ENCODE measurements at places on chromosomes 5 and 9.
A peak's percentile ranks its signal among the peaks of the same experiment; 100 is the strongest.

- DNase-seq, result no peak
Observed at GRCh38 chr5:57488215-57488955, 5.8 kb upstream of the ACTBL2 start.

GRCh38 chr5:111857623-111858022 is 100.6 kb upstream of the NREP start:
- DNase-seq, result no peak

GRCh38 chr9:93255994-93256877 is 72.3 kb downstream of the WNK2 start:
- no peak for DNase-seq

DNA sequence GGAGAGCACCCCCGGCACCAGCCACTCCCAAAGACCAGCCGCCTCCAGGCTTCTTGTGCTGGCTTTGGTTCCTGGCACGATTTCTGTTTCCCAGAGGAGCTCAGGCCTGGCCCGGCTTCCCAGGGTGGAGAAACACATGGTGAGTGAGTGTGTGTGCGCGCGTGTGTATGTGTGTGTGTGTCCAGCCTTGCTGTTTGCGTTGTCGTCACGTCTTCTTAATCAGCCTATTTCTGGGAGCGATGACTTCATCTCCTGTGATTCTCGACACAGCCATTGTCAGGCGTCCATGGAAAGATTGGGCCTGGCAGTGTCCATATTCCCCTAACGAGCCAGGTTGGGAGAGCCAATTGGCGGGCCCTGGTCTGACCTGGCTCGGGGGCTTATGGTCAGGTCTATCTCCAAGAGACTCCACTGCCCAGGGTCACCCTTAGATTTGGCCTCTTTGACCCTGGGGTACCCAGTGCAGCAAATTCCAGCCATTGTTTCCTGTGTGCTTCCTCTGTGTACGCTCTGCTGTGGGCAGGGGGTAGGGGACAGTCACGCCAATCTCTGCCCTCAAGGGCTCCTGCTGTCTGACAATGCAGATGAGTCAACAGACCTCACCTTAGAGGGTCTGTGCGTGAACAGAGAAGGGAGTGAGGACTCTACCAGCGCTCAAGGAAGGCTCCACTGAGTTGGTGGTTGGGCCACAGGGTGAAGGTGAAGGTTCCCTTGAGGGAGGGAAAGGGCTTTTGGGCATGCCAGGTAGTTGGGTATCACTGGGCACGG is 73.8 kb downstream of the DAB2IP start:
- DNase-seq, result no peak

DNA sequence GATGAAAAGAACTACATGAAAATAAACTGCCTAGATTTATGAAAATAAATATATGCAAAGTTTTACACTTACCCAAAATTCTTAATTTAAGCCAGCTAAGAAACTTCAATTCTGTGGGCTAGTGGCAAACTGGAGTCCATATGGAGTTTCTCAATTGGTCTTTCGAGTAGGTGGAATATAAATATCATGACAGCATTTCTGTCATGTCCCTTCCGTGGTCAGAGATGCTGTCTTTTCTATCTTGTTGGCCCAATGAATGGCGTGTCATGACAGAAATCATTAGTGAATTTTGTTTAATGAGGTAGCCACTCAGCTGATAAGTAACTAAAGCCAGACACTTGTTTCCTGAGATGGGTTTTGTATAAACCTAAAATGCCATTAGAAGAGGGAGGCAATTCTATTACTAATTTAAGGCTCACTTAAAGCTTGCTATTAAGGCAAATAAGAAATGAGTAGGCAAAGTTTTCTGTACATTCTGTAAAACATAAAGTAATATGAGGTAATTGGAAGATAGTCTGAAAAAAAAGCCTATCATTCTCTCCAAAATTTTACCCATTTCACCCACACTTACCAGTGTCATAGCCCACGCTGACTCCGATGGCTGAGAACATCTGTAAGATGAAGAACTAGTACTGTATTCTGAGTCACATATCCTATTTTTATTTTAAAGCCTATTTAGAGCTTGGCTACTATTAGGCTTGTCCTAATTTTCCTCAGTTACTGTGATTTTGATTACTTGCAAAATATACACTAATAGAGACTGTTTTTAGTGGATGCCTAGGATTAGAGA is 419.3 kb upstream of the MEF2C start:
- no peak for DNase-seq

DNA sequence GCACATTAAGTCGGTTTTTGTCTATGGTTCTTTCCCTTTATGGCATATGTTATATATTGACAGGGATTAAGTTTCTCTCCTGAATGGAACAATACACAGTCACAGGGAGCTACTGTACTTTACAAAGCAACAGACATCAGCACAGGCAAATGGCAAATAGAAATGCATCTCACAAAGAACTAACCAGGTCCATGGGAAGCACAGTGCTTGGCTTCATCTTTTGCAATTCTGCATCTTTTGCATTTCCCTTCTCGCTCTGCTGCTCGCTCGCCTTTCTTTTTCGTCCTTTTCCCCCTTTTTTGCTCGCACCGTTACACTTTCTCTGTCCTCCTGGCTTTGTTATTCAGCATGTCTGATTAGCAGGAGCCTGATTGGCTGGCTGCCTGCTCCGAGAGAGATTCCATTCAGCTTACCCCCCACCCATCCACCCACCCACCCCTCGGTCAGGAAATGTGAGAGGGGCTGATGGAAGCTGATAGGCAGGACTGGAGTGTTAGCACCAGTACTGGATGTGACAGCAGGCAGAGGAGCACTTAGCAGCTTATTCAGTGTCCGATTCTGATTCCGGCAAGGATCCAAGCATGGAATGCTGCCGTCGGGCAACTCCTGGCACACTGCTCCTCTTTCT is at the start of gene ADAMTSL1:
Gene ADAMTSL1 (plus strand): TSS at position 502 of the 628 bp plus-strand sequence. CDS start 80 bp downstream, at position 582.
- DNase-seq, result no peak

GRCh38 chr5:161548487-161549094 is 2.1 kb upstream of the GABRB2 start:
- DNase-seq, result peak; percentile 28

DNA sequence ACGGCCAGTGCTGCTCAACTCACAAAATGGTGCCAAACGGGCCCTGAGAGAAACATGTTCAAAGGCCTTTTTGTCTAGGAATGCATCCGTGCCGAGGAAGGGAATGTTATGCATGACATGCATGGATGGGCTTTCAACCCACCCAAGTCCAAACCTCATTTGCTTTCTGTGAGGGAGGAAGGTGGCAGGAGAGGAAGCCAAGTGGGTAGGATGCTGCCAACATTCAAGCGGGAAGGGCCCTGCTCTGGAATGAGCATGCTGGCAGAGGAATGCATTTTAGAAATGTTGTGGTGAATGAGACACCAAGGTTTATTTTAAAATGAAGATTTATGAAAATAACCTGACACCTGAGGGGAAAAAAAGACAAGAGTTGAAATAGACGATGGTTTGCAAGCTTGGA is 479.1 kb downstream of the CCDC171 start:
- no peak for DNase-seq

DNA sequence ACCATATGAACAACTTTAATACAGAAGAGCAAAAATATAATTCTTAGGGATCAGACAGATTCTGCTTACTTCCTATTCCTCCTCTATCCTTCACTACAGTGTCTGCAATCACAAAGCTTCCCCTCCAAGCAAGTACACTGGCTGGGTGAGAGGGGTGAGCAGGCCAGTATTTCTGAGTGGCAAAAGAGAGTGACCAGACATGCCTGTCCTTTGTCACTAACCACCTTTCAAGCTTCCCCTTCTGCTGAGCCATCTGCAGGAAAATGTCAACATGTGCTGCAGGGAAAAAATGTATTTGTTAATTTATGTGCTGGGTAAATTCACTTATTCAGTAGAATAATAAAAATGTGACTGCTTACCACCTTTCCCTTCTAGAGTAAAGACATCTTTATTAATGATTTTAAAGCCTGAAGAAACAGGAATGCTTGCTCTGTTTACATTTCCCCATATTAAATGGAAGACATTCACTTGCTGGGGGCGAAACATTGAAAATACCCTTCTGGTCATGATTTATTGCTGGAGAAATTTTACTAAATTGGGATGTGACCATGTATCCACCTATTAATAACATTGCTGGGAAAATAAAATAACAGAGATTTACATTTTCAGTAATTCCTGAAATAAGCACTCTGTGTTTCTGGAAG is 84.9 kb downstream of the SPOCK1 start:
- DNase-seq, result no peak

DNA sequence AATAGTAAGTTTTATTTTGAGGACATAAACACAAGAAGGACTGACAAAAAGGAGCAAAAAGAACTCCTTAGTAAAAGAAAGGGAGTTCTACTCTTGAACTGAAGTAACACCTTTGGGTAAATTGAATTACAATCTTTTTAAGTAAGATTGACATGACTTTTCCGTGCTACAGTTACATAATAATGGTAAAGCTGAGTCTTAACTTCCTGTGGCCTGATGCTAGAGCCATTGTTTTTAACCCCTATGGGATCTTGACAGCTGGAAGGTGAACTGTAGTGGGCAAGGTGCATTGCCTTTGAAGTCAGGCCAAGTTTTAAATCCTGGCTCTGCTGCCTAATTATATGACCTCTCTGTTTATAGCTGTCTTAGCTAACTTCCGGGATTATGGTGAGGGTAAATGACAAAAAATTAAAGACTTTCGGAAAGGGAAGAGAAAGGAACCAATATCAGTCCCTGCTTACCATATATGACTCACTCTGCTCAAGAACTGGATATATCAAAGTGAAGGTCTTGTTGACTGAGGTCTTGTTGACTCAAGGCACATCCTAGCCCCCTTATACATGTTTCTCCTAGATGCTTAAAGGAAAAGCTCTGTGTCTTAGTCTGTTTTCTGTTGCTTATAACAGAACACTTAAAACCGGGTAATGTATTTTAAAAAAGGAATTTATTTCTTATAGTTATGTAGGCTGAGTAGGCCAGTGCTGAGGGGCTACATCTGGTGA is 6.8 kb downstream of the HSD17B4 start:
- no peak for DNase-seq

DNA sequence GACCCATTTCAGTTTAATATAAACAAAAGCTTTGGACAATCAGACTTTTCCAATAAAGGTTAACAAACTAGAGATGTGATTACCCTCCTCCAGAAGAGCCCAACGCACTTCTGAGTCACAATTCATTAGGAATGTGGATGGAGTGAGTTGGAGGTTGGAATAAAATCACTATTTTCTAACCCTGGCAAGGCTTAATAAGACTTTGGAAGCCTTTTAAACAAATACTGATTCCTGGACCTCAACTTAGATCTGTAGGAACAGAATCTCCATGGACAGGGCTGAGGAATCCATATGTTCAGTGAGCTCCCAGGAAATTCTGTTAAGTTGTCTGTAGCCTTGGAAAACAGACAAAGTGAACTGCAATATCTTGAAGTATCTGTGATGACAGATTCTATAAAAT is 233.5 kb upstream of the ELL2 start:
- DNase-seq, result no peak

GRCh38 chr9:136137321-136138265 is 18.9 kb upstream of the TMEM250 start:
- no peak for DNase-seq

DNA sequence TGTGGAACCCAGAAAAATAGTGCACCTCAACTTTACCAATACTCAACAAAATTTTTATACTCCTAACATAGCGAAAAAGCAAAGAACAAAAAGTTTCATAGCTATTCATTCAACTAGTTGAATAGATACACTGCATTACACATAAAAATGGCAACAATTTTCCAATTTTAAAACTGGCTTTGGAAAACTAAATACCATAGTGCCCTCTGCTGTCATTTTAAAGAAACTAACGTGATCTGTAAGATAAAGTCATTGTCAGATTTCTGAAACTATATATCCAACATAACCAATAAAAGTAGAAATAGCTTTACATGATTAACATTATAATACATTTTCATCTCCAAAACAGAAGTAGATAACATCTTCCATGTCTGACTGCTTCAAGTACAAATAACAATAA is 31.6 kb downstream of the DTWD2 start:
- no peak for DNase-seq

- DNase-seq, result no peak
Observed at GRCh38 chr9:128902351-128903078, 18.3 kb upstream of the PHYHD1 start.

DNA sequence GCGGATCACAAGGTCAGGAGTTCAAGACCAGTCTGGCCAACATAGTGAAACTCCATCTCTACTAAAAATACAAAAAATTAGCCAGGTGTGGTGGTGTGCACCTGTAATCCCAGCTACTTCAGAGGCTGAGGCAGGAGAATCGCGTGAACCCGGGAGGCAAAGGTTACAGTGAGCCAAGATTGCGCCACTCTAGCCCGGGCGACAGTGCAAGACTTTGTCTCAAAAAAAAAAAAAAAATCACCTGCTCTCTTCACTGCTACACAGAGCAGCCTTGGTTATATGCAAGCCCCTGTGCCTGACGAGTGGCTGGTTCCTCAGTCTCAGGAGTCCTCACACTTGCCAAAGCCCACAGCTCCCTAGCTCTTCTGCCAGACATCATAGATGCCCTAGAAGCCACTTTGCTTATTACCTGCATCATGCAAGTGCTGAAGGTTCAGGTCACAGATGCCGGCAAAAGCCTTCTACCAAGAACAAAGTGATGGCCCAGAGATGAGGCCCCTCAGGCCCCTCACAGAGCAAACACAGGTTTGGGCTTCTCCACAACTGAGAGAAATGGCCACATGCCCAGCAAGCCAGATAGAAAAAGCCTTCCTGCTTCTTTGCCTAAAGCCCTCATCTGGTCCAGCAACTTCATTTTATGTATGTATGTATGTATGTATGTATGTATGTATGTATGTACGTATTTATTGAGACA is 176.4 kb downstream of the AUH start:
- no peak for DNase-seq

- no peak for DNase-seq
Observed at GRCh38 chr9:93315118-93315517, 131.2 kb downstream of the WNK2 start.

- no peak for DNase-seq
Observed at GRCh38 chr5:107431998-107432397, 238.7 kb downstream of the EFNA5 start.

DNA sequence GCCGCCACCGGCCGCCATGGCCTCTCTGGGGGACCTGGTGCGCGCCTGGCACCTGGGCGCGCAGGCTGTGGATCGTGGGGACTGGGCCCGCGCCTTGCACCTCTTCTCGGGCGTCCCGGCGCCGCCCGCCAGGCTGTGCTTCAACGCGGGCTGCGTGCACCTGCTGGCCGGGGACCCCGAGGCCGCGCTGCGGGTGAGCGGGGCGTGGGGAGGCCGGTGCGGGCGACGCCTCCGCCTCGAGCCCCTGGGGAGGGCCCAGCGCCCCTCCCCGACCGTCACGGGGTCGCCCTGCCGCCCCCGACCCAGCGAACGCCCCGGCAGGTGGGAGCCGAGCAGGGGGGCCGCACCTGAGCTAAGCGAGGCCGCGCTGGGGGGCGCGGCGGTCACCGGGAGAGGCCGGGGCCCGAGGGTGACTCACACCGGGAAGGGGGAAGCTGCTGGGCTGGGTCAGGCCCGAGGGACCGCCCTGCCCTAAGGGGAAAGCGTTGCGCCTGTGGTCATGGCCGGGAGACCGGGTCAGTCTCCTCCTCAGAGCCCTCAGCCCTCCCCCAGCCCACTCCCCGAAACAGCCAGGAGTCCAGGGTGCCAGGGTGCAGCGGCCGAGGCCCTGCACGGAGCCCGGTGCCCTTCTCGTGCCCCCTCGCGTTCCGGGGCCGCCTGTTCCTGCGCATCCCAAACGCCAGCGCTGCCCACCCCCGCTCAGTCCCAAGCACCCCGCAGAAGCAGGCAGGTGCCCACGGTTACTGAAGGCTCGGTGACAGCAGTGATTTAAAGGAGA is 510 bp downstream of the NOXA1 start:
- DNase-seq, result peak; percentile 43

GRCh38 chr9:124344291-124345050 is 70.8 kb downstream of the PSMB7 start:
- DNase-seq, result no peak
